ENCODE measurements at places on chromosomes 12 and 14. TPM values are rescaled to one million over a fixed set of nuclear protein-coding genes. Genes with fewer than 3 reads are reported as not detected.

The CFAP251 gene
- total RNA-seq, result not detected

The ITGA7 gene
- 13.1 TPM for total RNA-seq

The AMN gene
- 809 TPM for total RNA-seq

The CDC42BPB gene
- 230 TPM for total RNA-seq

The CCDC38 gene
- not detected for total RNA-seq

GRCh38 chr12:132483612-132484011, 6.3 kb upstream of the FBRSL1 start:
- no peak overlapping the region for H3K4me3 ChIP-seq
- H3K27ac ChIP-seq, result no peak overlapping the region
- no peak for DNase-seq

DNA sequence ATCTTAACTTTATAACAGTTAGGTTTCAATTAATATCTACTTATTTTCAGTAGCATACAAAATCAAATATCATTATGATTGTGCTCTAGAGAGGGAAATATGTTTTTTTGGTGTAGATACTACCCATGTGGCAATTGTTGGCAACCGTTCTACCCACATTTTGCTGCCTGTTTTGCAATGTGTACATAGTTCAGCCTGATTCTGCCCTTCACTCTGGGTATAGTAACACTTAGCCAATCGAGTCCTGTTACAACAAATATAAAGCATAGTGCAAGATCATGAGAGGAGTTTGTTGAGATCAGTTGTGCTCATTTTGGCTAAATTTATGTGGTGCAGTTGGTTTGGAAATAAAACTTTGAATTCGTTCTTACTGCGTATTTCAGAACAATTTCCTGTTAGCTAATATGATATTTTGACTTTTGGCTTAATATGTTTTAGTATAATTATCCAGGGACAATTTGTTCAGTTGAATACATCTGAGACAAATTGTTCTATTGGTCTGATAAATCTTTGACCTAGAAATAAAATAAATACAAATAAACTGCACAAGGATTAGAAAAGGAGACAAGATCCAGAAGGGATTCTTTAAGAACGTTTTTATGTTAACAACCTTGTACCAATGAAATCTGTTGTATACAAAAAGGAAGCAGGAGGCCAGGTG, 76.9 kb downstream of the ATF7IP start:
- no peak overlapping the region for H3K27ac ChIP-seq
- no peaks in the 10 kb centered on the region for H3K4me1 ChIP-seq
- H3K4me3 ChIP-seq, result no peak overlapping the region
- no peak for DNase-seq

- no peak for DNase-seq
- no peaks in the 10 kb centered on the region for H3K4me1 ChIP-seq
- no peak overlapping the region for H3K27ac ChIP-seq
- no peaks in the 10 kb centered on the region for H3K36me3 ChIP-seq
- no peaks in the 10 kb centered on the region for H3K27me3 ChIP-seq
Measured at GRCh38 chr14:56608689-56609088, 29.1 kb downstream of the TMEM260 start.

DNA sequence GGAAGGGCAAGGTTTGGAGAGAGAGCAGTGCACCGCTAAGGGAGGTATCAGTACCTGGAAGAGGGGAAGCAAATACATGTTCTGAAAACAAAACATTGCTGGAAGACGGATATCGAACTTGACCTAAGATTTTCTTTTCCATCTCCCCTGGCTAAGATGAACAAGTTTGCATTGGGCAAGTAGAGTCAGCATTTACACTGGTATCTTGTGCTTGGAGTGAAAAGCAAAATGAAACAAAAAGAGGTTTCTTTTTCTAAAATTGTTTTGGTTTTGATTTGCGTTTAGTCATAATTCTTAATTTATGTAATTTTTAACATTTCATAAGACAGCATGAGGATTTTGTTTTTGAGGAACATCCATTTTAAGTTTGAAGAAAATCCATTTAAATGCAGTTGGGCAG, 881.6 kb downstream of the NRXN3 start:
- no peaks in the 10 kb centered on the region for H3K36me3 ChIP-seq
- peak overlapping the region; percentile 17 for H3K27ac ChIP-seq
- no peak overlapping the region for H3K4me3 ChIP-seq
- no peaks in the 10 kb centered on the region for H3K27me3 ChIP-seq
- no peaks in the 10 kb centered on the region for H3K4me1 ChIP-seq

DNA sequence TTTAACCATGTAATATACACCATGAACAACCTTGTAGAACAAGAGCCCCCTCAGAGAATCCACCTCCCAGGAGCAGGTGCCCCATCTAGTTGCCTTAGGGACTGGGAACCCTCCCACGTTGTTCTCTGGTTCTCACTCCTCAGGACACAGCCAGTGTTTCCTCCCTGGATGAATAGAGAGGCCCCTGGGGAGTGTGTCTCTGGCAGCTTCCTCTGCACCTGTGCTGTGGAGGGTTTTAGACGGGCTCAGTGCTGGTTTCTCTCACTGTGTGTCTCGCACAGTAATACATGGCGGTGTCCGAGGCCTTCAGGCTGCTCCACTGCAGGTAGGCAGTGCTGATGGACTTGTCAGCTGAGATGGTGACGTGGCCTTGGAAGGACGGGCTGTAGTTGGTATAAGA, 581.3 kb downstream of the TMEM121 start:
- no peak overlapping the region for H3K27ac ChIP-seq
- DNase-seq, result no peak
- H3K36me3 ChIP-seq, result no peaks in the 10 kb centered on the region
- H3K27me3 ChIP-seq, result no peaks in the 10 kb centered on the region
- H3K4me3 ChIP-seq, result no peak overlapping the region

DNA sequence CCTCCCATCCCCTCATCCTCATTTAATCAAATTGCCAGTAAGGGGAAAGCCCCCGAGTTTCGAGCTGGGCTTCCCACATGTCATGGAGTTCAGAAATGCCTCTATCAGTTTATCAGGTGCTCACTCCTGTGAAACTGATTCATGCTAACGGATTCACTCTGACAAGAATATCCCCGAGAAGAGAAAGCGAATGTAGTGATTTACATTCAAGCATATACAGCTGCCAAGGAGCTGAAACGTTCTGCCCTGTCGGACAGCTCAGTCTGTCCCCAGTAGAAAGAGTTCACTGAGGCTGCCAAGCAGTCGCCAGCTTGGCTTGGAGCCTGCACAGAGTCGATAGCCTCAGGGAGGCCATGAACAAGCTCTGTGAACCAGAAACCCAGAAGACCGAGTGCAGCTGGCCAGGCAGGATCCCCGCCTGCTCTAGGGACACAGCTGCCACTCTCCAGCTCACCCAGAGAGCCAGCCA, 88.4 kb downstream of the TMCC3 start:
- H3K4me1 ChIP-seq, result peaks cover 4% of the 10 kb centered on the region
- H3K36me3 ChIP-seq, result no peaks in the 10 kb centered on the region
- H3K4me3 ChIP-seq, result no peak overlapping the region

DNA sequence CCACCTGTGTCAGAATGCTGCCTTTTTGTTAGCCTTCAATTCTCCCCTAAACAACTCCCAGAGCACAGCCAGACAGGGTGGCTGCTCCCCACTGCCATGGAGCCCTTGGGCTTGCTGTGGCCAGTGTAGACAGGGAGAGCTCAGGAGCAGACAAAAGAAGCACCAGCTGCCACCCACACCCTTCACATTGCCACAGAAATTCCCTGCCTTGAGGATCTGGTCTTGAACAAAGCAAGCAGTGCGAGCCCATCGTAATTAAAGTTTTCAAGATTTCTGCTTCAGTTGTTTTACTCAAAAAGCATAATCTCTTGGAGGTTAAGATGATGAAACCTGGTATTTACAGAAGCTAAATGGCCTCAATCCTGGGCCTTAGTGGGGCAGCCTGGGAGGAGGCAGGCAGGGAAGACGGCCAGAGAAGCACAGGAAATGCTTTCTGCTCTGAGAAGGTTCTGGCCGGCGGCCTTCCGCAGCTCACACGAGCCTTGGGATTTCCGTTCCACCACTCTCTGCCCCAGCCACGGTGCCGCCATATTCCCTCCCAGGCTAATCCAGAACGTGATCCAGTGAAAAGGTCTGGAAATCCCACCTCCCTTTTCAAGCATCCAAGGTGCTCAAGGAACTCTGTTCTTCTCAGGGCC, 535.2 kb downstream of the BCL11B start:
- no peaks in the 10 kb centered on the region for H3K36me3 ChIP-seq
- H3K4me1 ChIP-seq, result no peaks in the 10 kb centered on the region
- H3K27ac ChIP-seq, result no peak overlapping the region
- no peak overlapping the region for H3K4me3 ChIP-seq

DNA sequence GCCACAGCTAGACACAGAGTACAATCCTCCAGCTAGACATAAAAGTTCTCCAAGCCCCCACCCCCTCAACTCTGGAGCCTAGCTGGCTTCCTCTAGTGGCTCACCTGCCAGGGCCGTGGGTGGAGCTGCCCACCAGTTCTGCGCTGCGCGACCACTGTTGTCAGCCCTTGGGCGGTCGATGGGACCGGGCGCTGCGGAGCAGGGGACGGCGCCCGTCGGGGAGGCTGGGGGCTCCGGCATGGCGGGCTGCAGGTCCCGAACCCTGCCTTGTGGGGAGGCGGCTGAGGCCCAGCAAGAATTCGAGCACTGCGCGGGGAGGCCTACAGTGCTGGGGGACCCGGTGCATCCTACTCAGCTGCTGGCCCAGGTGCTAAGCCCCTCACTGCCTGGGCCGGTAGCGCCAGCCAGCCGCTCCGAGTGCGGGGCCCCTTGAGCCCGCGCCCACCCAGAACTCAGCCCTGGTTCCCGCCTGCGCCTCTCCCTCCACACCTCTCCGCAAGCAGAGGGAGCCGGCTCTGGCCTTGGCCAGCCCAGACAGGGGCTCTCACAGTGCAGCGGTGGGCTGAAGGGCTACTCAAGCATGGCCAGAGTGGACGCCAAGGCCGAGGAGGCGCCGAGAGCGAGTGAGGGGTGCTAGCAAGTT, 51.0 kb downstream of the RTN1 start:
- H3K4me3 ChIP-seq, result no peak overlapping the region
- no peaks in the 10 kb centered on the region for H3K4me1 ChIP-seq
- DNase-seq, result no peak
- no peaks in the 10 kb centered on the region for H3K36me3 ChIP-seq
- H3K27ac ChIP-seq, result no peak overlapping the region

DNA sequence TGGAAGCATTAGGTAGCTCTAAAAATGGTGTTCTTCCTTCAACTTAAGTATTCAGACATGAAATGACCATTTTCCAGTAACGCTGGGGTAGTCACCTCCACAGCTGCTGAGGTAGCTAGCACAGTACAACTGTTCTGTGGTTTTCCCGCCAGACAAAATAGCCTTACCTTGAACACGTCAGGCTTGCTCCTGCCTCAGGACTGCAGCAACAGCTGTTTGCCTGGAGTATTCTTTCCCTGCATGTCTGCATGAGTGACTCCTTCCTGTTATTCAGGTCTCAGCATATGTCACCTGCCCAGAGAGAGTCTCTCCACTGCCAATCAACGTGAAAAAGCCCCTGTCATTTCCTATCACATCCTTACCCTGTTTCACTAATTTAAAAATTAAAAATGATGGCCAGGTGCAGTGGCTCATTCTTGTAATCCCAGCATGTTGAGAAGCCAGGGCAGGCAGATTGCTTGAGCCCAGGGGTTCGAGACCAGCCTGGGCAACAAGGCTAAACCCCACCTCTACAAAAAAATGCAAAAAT, 37.9 kb downstream of the WDR89 start:
- DNase-seq, result no peak
- no peak overlapping the region for H3K4me3 ChIP-seq
- H3K27me3 ChIP-seq, result no peaks in the 10 kb centered on the region

DNA sequence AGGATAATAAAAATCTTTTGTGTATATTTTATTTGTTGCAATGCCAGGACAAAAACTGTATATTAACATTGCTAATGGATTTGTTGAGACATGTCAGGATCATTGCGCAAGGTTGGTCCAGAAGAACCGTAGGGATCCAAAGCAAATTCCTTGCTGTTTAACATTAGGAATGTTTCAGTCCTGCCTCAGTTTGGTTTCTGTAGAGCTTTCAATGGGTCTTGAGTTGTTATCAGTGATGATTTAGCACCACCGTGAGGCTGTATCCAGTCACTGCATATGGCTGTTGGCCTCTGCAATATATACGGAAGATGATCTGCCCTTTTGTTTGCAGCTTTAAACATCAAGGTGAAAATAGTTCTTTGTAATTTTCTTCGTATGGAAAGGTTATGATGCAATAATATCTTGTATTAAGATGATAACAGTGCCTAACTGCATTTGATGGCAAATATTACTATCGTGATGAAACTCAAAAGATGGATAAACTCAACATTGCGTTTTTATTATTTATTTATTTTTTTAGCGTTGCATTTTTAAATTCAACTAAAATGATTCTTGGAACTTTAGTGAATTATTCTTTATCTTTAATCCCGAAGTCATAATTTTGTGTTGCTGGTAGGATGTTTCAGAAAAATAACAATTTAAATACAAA, 231.2 kb downstream of the AKAP6 start:
- DNase-seq, result no peak
- H3K4me1 ChIP-seq, result no peaks in the 10 kb centered on the region
- H3K36me3 ChIP-seq, result no peaks in the 10 kb centered on the region
- no peak overlapping the region for H3K27ac ChIP-seq
- H3K27me3 ChIP-seq, result no peaks in the 10 kb centered on the region
- H3K4me3 ChIP-seq, result no peak overlapping the region

- H3K27ac ChIP-seq, result no peak overlapping the region
- no peaks in the 10 kb centered on the region for H3K4me1 ChIP-seq
- H3K27me3 ChIP-seq, result no peaks in the 10 kb centered on the region
- H3K4me3 ChIP-seq, result no peak overlapping the region
- H3K36me3 ChIP-seq, result peaks cover 52% of the 10 kb centered on the region
Measured at GRCh38 chr14:64191756-64192155, 102.4 kb downstream of the ESR2 start.

DNA sequence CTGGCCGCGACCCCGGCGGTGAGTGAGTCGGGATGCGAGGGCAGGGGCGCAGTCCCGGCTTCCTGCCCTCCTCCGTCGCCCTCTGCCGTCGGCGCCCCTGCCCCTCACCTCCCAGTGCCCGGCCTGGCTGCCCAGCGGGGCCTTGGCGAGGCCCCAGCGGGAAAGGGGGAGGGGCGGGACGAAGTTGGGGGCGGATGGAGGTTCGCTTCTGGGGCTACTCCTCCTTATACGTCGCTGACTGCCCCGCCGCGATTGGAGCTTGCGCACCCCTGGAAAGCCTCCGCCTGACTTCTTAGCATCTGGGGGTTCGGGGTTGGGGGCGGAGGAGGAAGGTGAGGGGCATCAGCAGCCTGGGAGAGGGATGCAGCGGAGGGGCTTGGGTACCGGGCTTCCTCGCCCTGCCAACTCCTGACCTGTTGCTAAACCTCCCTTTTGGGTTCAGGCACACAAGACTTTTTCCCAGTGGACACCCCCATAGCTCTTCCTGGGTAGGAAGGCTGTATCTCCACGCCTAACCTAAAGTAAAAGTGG, 406 bp downstream of the TMEM263 start:
- peak; percentile 75 for DNase-seq
- H3K27ac ChIP-seq, result peak overlapping the region; percentile 98
- H3K4me1 ChIP-seq, result peaks cover 5% of the 10 kb centered on the region
- peak overlapping the region; percentile 98 for H3K4me3 ChIP-seq

DNA sequence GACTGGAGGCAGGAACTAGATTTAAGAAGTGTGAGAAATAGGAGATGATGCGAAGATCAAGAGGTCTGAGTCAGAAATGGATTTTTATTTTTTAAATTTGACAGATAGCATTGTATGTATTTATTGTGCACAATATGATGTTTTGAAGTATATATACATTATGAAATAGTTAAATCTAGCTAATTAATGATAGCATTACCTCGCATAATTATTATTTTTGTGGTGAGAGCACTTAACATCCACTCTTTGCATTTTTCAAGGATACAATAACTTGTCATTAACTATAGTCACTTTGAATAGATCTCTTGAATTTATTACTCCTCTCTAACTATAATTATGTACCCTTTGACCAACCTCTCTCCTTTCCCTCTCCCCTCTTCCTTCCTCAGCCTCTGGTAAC, 3.7 kb downstream of the SMOC1 start:
- H3K36me3 ChIP-seq, result no peaks in the 10 kb centered on the region
- H3K4me1 ChIP-seq, result peaks cover 11% of the 10 kb centered on the region
- H3K27ac ChIP-seq, result no peak overlapping the region
- no peak overlapping the region for H3K4me3 ChIP-seq

Data from Peyer's patch (tissue), 4 donors.